T-helper 9 cell (primary cell): ENCODE measurements at places on chromosomes 1 and 21.

GRCh38 chr1:118209648-118210047 lies 24.6 kb upstream of the SPAG17 start:
- DNase-seq: no peak

DNA sequence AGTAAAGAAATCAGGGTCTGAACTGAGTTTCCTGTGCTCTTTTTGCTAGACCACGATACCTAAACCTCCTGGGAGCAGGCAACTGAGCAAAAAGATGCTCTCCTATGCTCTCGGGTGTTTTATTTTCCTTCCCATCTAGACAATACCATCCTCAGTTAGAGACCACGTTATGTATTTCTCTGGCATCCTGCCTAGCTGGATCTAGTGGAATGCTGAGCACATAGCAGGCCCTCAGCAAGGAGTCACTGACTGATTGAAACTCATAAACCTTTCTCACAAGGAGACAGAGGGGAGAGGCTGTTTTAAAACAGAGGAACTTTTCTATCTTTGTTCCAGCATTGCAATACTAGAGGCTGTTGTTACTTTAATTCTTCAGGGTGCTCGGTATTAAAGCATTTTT lies 168.0 kb downstream of the CYYR1 start:
- DNase-seq: no peak

DNA sequence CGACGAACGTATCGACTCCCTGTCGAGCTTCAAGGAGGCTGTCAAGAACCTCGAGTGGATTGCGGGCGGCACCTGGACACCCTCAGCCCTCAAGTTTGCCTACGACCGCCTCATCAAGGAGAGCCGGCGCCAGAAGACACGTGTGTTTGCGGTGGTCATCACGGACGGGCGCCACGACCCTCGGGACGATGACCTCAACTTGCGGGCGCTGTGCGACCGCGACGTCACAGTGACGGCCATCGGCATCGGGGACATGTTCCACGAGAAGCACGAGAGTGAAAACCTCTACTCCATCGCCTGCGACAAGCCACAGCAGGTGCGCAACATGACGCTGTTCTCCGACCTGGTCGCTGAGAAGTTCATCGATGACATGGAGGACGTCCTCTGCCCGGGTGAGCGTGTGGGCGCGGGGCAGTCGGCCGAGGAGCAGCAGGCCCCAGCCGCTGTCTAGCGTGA lies 28.0 kb downstream of the COL6A2 start:
- no peak for DNase-seq

- DNase-seq: no peak
Measured at GRCh38 chr1:231036416-231036815, 3.6 kb downstream of the FAM89A start.

DNA sequence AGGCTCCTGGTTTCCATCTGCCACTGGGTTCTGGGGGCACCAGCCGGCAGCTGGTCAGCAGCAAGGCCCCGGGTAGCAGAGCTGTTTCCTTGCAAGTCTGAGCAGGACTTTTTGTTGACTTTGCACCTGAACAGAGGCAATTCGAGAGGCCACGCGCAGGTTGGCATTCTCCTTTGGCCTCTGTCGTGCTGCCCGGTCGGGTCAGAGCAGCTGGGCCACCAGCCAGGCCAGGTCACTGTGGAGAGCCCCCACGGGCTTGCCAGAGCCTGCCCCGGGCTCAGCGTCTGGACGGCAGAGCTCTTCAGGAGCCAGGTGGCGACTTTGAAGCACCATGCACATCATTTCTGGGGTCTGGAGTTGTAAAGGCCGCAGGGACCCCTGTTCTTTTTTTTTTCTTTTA lies 28.4 kb upstream of the TMEM52 start:
- DNase-seq: no peak

GRCh38 chr1:10161541-10162290 lies 48.7 kb upstream of the KIF1B start:
- DNase-seq: no peak

- no peak for DNase-seq
Measured at GRCh38 chr1:8867878-8868567, 10.5 kb downstream of the ENO1 start.

- no peak for DNase-seq
Measured at GRCh38 chr1:59085101-59085500, 211.8 kb upstream of the FGGY start.

DNA sequence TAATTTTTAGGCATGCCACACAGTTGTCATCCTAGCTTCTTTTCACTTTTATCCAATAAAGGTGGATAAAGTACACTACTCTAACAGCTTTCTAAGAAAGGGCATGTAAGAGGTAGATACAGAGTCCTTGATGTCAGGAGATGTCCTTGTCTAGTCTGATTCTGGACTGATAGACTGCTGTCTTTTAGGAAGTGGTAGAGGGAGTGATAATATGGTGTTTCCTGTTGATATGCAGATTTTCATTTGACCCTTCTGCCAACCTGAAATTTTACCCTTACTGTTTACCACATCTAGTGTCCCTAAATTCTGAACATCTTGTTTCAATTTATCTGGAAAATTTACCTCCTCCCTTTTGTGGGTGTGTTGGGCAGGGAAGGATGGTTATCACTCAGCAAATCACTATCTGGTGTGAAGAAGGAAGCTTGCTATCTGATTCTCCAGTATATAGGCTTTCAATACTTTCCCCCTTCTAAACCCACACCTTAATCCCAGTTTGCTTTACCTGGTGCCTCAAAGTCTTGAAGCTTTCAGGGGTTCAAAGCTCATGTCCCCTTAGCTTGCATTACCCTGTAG lies 354.9 kb upstream of the SNX7 start:
- no peak for DNase-seq

GRCh38 chr1:30575066-30575465 lies 148.3 kb downstream of the MATN1 start:
- no peak for DNase-seq

- no peak for DNase-seq
Measured at GRCh38 chr1:174218983-174219382, 59.7 kb downstream of the RABGAP1L start.

GRCh38 chr1:14552246-14552965 lies 46.1 kb upstream of the KAZN start:
- no peak for DNase-seq

DNA sequence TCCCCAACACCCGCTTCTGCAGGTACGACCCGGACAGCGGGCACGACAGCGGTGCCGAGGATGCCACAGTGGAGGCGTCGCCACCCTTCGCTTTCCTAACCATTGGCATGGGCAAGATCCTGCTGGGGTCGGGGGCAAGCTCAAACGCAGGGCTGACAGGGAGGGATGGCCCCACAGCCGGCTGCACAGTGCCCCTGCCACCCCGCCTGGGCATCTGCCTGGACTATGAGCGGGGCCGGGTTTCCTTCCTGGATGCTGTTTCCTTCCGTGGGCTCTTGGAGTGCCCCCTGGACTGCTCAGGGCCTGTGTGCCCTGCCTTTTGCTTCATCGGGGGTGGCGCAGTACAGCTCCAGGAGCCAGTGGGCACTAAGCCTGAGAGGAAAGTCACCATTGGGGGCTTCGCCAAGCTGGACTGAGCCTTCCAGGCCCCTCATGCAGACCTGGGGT lies 10.1 kb downstream of the TRIM46 start:
- no peak for DNase-seq

GRCh38 chr1:192565946-192566345 lies 9.6 kb upstream of the RGS1 start:
- no peak for DNase-seq
